Uterus (tissue), 4 donors: ENCODE measurements at places on chromosomes 3 and 15. TPM values are rescaled to one million over a fixed set of nuclear protein-coding genes. Genes with fewer than 3 reads are reported as not detected.

GRCh38 chr3:122688996-122689395 is 8.4 kb downstream of the PARP14 start:
- DNase-seq = no peak

DNA sequence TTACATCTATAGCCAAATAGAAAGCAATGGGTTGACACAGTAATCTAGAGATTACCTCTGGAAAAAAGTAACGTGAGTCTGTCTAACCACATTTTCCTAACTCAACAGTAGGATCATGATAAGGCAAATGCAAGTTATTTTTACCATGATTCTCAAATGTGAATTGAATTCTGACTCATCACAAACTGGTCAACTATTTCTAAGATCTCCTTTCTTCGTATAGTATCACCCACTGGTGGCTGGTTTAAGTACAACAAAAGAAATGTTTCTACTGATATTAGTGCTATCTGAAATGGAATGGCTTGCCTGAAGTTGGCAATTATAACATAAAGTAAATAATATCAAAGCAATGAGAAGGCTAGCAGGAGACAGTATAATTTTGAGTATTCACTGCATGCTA is 102.2 kb downstream of the ABI3BP start:
- DNase-seq = no peak

CLSTN2 gene
- 24.1 TPM for total RNA-seq

DNA sequence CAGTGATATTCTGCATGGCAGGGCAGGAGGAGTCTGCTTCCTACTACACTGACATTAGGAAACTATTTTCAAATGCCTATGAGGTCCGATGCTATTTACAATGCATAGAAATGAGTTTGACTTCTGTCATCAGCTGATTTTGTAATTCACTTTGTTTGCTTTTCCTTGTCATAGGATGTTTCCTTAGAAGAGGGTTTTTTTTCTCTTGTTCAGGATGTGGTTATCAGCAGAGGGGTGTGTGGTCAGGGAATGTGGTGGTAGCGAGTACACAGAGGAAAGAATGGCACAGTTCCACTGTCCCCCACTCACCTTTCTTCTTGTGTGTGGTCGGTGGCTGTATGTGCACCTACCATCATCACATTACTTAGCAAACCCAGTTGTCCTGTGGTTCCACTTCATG is 231.5 kb downstream of the LRTM1 start:
- DNase-seq = no peak

GRCh38 chr15:42490291-42490670 is 660 bp downstream of the ZNF106 start:
- DNase-seq = no peak

TGM4 gene
- not detected for total RNA-seq

PLA2G4D gene
- total RNA-seq = not detected

DNA sequence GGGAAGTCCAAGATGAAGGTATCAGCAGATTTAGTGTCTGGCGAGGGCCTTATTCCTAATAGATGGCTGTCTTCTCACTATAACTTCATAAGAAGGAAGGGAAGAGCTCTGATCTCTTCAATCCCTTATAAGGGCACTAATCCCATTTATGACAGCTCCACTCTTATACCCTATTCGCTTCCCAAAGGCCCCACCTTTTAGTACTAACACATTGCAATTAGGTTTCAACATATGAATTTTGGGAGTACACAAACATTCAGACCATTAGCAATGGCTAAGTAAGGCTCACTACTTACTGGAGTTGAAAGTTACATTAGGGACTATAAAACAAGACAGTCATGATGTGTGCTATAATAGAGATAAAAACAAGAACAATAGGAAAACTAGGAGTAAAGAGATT is 118.9 kb downstream of the NECTIN3 start:
- DNase-seq = no peak

- no peak for DNase-seq
Observed at GRCh38 chr3:37500518-37500917, 326.1 kb upstream of the LRRFIP2 start.

DNA sequence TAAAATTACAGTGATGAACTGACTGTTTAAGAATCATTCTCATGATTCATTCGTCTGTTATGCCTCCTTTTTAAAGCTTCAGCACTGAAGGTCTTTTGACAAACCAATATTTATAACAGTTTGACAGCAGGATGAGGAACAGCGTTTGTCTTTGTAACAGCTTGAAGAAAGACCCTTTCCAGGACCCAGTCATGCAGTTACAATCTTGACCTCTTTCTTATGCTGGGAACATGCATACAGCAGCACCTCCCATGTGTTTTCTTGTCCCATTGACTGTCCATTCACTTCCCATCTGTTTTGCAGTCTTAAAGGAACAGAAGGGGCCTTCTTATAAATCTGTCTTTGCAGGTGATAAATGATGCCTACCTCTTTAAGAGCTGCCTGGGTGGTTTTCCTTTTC is 87.2 kb downstream of the OPA1 start:
- DNase-seq = no peak

CAMKV gene
- 0.28 TPM for total RNA-seq

HES1 gene
- 23.1 TPM for total RNA-seq

TTLL13 gene
- 0.41 TPM for total RNA-seq

SNURF gene
- total RNA-seq = 23.2 TPM

SLC25A20 gene
- total RNA-seq = 7.7 TPM

- DNase-seq = no peak
Observed at GRCh38 chr3:24017305-24017704, 72.2 kb downstream of the NR1D2 start.

GRCh38 chr3:125140818-125141595 is 71.5 kb downstream of the SLC12A8 start:
- no peak for DNase-seq

STRA6 gene
- 11.6 TPM for total RNA-seq

LRTM1 gene
- not detected for total RNA-seq

BSN gene
- 0.29 TPM for total RNA-seq

DNA sequence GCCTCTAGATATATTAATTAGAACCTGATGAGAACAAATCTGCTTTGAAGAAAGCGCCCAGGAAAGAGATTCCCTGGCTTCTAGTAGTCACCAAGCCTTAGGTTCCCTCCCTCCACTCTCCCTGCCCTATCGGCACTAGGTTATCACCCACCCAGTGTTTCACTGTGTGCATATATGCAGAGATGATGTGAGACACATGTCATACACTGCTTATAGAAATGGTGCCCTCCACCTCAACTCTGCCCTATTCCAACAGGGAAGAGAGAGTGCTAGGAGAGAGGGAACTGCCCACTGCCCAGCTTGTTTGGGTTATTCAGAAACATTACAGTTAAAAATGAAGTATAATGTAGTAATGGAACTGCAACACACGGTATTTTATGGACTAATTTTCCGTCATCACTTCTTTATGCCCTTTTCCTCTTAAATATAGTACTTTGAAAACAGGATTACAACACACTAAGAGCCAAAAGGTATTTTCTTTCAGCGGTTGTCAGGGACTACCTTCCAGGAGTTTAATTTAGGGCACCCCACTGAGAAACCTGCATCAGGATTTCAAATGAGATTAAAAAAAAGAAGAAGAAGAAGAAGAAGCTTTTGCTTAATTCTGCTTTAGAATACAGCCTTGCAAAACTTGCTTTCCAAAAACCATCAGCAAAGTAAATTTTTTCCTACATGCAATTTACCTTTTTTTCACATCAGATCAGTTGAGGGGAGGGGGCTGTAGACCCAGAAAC is 55.3 kb downstream of the MEIS2 start:
- DNase-seq = no peak

GRCh38 chr3:78183906-78184599 is 1144.2 kb downstream of the ROBO2 start:
- DNase-seq = no peak

AHSG gene
- total RNA-seq = not detected

TXNRD3 gene
- 31.2 TPM for total RNA-seq

FRMD4B gene
- 87.0 TPM for total RNA-seq

- DNase-seq = no peak
Observed at GRCh38 chr15:48754011-48754410, 56.9 kb downstream of the CEP152 start.

- DNase-seq = no peak
Observed at GRCh38 chr3:177776661-177777101, 579.4 kb upstream of the TBL1XR1 start.

GRCh38 chr15:45099549-45100165 is 14.3 kb downstream of the DUOX2 start:
- DNase-seq = no peak

GRCh38 chr3:57816471-57817095 is 60.5 kb downstream of the SLMAP start:
- no peak for DNase-seq

- peak; percentile 31 for DNase-seq
Observed at GRCh38 chr3:11154036-11154952, at the start of gene HRH1. Gene HRH1 (plus strand): TSS chr3:11154493. CDS start chr3:11259038, 104,545 bp downstream.

GOLGA8O gene
- total RNA-seq = not detected

GRCh38 chr3:18444595-18445400 is 19.7 kb upstream of the SATB1 start:
- DNase-seq = peak; percentile 66

ITGA11 gene
- 37.3 TPM for total RNA-seq

DNA sequence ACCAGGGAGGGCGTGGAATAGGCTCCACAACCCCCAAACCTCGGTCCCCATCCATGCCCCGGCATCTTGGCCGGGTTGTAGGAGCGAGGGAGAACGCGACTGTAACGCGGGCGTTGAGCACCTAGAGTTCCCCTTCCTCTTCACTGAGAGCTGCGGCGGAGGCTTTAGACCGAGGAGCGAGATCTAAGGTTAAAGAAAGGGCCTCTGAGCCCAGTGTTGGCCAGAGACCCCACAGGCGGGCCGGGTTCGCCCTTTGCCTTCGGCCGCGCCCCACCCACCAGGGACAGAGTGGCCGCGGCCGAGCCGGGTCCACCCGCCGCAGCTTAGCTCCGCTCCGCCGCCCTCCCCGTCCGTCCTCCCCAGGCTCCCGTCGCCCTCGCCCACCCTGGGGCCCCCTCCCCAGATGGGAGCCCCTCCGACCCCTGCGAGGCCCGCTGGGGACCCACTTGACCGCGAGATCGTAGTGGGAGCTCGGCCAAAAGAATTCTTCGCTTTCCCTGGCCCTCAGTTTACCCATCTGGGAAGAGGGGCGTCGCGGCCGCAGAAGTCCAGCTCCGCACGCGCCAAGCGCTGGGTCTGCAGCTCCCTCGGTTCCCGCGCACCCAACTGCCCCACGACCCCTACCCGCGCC is 425 bp downstream of the ANPEP start:
- DNase-seq = no peak

- DNase-seq = no peak
Observed at GRCh38 chr3:186640473-186640818, 247 bp downstream of the FETUB start.

GP5 gene
- not detected for total RNA-seq

- DNase-seq = no peak
Observed at GRCh38 chr3:161083131-161083530, 22.0 kb downstream of the B3GALNT1 start.

DNA sequence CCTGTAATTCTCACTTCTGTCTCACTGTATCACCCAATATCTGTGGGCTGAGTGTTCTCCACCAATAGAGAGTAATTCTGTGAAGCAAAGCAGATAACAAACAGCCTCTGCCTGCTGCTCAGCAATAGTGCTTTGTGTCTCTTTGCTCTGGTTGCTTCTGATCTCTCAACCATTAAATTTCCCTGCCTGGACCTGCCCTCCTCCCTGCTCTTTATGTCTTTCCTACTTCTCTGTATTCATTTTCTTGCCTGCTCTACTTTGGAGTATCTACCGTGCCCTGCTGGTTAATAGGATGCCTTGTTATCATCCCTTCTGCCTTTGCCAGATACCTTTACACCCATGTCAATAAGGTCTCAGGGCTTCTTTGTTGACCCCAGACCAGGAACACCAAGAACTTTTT is 102.9 kb upstream of the CGNL1 start:
- no peak for DNase-seq

FANCI gene
- total RNA-seq = 1.0 TPM

GRCh38 chr3:190097617-190098016 is 23.1 kb downstream of the P3H2 start:
- DNase-seq = no peak
